ENCODE measurements at places on chromosomes 7 and 10. TPM values are rescaled to one million over a fixed set of nuclear protein-coding genes. Genes with fewer than 3 reads are reported as not detected.

GRCh38 chr7:74272305-74273038, 16.7 kb upstream of the CLIP2 start:
- peak; percentile 87 for DNase-seq

The STARD3NL gene
- 56.4 TPM for total RNA-seq

DNA sequence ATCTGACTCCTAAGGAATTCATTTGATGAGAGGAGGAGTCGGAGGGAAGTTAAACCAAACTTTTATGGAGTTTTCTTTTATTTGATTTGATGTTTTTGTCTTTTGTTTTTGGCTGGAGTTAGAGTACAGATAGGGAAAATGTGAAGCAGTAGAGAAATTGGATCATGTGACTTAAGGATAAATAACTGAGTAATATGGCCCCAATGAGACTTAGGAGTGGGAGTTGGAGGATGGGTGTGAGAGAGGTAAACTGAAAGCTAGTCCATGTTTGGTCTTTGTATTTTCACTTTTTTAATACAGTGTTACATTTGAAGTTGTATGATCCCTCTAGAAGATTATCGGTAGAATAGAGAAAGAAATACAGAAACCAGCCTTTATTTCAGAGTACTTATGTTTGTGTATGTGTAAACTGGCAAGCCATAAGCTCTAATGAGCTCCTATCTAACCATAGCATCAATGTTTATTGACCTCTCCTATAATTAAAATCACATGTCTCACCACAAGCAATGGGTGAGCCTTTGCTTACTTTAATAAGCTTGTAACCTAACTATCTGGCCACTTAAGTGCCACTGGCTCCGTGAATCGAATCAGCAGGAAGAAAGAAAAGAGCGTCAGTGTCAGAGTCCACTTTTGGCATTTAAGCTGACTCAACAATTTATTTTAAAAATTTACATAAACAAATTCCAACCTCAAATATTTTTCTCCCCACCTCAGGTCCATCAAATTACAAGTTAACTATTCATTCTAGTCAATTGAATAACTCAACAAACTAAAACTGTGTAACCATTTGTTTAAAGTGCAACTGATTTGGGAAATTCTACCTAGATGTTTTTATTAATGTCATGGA, 113.8 kb downstream of the EPDR1 start:
- DNase-seq, result no peak

- peak; percentile 17 for DNase-seq
These were observed 130.9 kb downstream of the OAT start for GRCh38 chr10:124287791-124288190.

- DNase-seq, result no peak
These were observed 6.1 kb downstream of the PFKFB3 start for GRCh38 chr10:6208799-6209235.

The FBXO24 gene
- 1.3 TPM for total RNA-seq

All from endodermal cell (in vitro differentiated cells).